Fibroblast of the conjunctiva (primary cell): ENCODE measurements at places on chromosomes 1 and 21.

- no peak for DNase-seq
These were observed 92.3 kb upstream of the UBE2U start for GRCh38 chr1:64110924-64111777.

DNA sequence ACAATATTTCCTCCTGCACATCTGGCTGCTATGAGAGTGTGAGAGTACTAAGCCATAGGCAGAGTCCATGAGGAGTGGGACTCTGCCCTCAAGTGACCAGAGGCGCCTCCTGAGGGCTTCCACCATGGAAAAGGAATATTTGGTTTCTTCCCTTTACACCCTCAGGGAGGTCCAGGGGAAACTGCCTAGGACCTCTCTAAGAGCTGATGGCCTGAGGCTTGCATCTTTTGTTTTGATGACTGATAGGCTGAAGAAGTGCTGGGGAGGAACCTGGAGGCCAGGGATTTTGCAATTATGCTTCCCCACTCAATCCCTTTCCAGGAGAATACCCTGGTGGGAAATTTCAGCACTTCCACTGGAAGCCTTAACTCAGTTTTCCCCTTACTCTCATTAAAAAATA lies 111.0 kb downstream of the PBX1 start:
- no peak for DNase-seq

DNA sequence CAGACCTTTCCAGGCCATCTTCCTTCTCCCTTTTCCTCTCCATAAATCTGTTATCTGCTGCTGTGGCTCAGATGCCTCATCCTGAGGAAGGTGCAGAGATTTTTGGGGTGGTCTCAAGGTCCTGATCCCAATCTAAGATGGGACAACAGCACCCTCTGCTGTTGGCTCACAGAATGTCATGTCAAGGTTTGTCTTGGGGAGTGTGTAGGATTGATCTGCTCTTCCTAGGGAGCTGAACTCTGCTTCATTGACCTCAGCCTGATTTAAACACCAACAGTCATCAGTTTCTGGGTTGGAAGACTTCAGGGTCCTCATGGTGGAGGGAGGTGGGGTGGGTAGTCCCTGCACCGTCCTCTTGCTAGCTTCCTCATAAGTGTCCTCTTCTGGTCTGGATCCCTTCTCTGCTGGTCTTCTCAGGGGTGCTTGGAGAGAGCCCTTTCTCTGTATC lies 62.8 kb upstream of the LAX1 start:
- DNase-seq = peak; percentile 41

- no peak for DNase-seq
These were observed 522 bp downstream of the LRP8 start for GRCh38 chr1:53327182-53327913.

DNA sequence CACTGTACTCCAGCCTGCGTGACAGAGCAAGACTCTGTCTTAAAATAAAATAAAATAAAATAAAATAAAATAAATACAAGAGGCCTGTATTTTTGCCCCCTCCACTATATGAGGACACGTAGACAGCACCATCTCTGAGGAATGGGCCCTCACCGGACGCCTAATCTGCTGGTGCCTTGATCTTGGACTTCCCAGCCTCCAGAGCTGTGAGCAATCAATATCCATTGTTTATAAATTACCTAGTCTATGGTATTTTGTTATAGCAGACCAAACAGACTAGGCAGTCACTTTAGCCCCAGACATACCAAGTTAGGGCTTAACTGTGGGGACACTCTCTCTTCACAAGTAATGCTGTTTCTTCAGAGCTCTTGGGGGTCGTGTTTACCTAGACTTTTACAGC lies 6.4 kb downstream of the ELAPOR1 start:
- no peak for DNase-seq

DNA sequence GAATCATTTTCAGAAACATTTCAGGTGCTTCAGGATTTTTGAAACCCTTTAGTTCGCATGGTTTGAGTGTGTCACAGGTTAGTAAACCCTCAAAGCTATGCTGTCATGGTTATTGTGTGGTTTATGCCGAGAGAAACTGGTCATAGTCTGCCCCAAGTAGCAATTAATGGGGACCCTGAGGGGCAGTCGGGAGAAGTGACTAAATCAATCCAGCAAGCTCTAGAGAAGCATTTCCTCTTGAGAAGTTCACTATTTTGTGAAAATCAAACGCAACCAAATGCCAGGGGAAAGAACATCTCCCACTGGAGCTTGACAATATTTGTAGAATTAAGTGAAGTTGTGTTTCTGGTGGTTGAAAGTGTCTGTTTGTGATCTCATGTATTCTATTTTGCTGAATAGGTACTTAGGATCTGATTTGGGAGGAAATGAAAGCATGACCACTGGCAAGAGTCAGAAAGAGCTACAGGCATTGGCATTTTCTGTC lies 63.0 kb upstream of the BACH1 start:
- DNase-seq = no peak

GRCh38 chr1:237355022-237355421 lies 313.0 kb downstream of the RYR2 start:
- no peak for DNase-seq

GRCh38 chr1:186272486-186272885 lies 102.6 kb downstream of the TPR start:
- no peak for DNase-seq

GRCh38 chr1:2306151-2306978 lies 78.2 kb downstream of the SKI start:
- DNase-seq = no peak

GRCh38 chr1:27658951-27659496 lies 13.0 kb downstream of the IFI6 start:
- no peak for DNase-seq

GRCh38 chr1:10767282-10767681 lies 29.2 kb downstream of the CASZ1 start:
- DNase-seq = no peak
